ENCODE measurements at places on chromosomes 16 and 17.
A peak's percentile ranks its signal among the peaks of the same experiment; 100 is the strongest.

- no peak for DNase-seq
Observed at GRCh38 chr17:42647778-42648177, 11.3 kb upstream of the TUBG2 start.

GRCh38 chr16:678858-679813 is 1.1 kb upstream of the STUB1 start:
- DNase-seq: no peak

- DNase-seq: no peak
Observed at GRCh38 chr16:7097518-7097917, 235.1 kb upstream of the RBFOX1 start.

GRCh38 chr17:60802377-60802776 is 124.7 kb downstream of the BCAS3 start:
- DNase-seq: no peak

- DNase-seq: no peak
Observed at GRCh38 chr17:42819939-42820535, 4.0 kb downstream of the BECN1 start.

DNA sequence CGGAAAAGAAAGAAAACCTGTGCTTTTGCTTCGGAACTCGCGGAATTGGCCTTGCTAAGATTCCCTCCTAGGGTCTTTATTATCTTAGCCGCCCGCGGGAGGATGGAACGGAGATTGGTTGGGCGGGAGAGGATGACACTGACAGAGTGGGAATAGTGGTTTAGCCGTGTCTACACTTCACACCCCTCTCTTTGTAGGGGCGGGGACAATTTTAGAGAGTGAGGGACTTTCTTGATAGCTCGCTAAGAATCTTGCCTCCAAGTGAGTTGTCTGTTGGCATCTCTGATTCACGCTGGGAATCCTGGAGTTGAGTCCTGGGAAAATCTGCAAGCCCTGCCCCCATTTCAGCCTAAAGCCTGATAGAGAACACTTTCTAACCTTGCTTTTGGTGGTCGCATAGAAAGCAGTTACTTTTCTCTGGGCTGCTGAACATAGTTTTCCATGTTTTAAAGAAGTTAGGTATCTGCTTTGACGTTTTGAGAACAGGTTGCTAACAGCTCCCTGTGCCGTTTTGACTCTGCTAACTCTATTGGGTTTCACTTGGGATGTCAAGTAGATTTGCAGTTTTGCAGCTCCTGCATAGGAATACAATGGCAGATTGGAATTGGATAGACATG is 697 bp downstream of the NOL11 start:
- DNase-seq: no peak

- DNase-seq: no peak
Observed at GRCh38 chr16:53219795-53220454, 165.1 kb downstream of the CHD9 start.

- DNase-seq: no peak
Observed at GRCh38 chr17:76752006-76752405, 14.1 kb downstream of the MFSD11 start.

- no peak for DNase-seq
Observed at GRCh38 chr16:698911-699671, 6.5 kb downstream of the FBXL16 start.

DNA sequence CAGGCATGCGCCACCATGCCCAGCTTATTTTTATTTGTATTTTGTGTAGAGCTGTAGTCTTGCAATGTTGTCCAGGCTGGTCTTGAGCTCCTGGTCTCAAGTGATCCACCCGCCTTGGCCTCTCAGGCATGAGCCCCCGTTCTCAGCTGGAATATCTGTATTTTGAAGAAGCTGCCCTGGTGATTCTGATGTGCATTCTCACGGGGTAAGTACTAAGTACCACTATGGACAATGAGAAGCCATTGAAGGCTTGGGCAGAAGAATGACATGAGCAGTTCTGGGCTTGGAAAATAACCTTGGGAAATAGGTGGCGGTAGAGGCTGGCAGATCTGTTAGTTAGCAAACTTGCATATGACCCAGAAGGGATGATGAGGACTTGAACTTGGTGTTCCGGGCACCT is 15.6 kb upstream of the NKD1 start:
- peak; percentile 52 for DNase-seq

GRCh38 chr17:55722742-55723487 is at the start of gene TMEM100:
Gene TMEM100, minus strand, starts transcription at chr17:55722864. Its CDS starts 1,794 bp downstream, at chr17:55721070.
- DNase-seq: peak; percentile 92

DNA sequence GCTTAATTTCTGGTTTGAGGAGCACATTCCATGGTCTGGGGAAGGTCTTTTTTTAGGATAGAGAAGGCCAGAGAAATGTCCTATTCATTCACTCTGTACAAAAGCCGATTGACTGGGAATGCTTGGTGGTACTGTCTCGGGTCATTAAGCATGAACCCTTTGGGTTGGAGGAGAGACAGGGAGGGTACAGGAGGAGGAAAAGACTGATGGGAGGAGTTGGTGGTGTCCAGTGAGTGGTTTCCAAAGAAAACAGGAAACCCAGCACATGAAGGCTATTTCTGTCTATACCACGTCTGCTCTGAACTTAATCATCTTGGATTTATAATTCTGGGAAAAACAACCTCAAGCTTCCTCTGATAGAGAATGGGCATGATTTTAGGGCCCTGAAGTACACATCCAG is 111.9 kb downstream of the XYLT1 start:
- DNase-seq: no peak

DNA sequence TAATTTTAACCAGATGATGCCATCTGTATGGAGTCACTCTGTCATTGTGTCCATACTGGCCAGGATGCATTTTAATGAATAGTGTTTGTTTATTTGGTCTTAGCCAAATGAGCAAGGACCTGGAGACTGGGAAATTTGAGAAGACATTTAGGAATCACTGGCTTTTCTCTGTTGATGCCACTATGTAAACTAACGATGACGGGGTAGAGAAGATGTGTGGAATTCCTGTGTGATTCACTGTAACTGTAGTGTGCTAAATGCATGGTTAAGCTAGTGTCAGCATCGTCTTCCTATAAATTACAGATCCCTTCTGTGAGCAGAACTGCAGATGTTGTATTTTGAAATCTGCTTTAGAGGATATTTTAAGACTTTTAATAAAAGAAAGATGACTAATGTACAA is 66.6 kb downstream of the NOS2 start:
- DNase-seq: no peak

DNA sequence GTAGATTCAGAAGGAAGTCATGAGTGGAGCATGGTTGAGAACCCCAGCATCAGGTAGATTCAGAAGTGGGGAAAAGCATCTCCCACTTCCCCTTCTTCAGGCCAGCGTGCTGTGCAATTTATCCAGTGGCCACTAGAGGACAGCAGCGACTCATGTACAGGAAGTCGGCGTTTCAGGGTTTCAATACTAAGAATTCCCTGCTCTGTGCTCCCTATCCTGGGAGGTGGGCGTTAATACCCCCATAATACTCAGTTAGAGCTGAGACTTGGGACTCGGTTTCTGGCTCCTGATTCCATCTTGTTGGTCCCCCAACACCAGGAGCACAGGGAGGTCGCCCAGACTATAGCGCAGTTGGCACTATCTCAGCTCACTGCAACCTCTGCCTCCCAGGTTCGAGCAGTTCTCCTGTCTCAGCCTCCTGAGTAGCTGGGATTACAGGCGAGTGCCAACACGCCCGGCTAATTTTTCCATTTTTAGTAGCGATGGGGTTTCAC is 75.3 kb upstream of the AMZ2 start:
- DNase-seq: no peak

DNA sequence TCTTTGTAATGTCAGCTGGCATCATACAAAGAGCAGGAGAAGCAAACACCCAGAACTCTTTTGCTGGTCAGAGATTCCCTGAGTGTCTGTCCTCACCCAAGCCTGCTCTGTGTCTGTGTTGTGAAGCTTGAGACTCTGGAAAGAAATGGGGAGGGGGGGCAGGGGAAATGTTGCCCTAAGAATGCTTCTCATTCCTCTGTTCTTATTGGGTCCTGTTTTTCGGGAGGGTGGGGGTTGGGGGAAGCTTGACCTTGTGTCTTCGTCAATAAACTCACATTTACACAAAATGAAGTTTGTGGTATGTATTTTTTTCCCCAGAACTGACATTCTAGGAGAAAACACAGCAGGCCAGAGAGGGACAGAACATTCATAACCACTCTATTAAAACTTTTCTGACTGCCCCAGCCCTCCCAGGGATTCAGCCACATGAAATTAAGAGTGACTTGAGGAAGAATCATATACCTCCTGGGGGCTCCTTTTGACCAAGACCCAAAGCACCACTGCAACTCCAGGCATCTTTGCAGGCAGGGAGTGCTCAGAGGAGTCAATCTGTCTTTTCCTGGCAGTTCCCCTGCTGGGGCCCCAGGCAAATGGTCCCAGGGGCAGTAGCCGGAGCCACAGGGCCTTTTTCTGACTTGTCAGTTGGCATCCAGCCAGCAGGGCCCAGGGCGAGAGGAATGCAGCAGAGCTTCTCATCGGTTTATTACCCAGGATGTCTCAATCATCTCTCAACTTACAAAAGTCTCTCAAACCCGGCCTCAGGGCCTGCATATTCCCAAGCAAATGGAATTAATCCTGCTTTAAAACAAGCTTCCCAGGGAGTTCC is 5.1 kb upstream of the RASL10B start:
- no peak for DNase-seq

DNA sequence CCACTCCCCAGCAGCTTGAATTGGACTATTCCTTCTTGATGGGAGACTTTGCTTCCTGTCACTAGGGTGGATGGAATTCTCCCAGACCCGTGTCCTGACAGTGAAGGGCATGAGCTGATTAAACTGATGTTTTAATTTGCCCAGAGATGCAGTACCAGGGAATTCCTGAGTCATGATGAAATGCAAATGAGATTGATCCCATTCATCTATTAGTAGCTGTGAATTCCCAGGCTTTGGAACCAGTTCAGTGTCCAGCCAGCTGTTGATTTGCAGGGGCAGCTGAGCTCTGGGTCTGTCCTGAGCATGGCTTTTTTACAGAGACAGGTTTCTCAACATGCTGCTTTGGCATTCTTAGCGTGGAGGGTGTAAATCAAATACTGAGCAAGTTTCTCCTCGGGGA is 157.9 kb downstream of the PITPNC1 start:
- DNase-seq: no peak

DNA sequence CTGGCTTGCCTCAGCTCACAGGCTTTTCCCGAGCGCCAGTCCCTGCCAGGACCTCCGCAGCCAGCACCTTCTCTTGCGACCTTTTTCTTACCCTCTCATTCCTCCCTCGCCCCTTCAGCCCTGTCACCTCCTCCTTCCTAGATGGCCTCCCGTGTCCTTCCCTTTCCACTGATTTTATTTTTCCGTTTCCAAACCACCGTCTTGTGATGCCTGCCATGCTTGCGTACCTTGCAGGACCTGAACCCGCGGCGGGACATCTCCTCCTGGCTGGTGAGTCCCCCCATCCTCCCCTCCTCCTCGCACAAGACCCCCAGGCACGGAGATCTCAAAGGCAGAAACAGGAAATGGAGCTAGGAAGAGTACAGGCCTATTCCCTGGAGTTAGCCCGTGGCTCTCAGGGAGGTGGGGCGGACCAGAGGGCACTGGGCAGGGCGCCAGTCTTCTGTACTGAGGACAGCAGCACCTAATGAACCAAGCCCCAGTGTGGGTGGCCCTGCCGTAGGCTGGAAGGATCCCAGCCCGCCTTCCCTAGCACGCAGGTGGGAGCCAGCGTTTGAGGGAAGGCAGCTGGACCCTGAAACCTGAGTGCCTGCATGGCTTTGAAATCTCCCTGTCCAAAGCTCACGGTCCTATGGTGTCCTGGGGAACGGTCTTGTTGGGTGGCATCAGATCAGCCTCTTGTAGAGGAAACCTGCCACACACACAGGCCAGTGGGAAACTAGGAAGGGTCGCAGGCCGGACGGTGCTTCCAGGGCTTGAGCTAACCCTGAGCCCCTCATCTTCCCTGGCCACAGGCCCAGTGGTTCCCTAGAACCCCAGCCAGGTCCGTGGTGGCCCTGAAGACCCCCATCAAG is 612 bp downstream of the CISD3 start:
- no peak for DNase-seq

- no peak for DNase-seq
Observed at GRCh38 chr17:55661963-55662834, 60.5 kb downstream of the TMEM100 start.

DNA sequence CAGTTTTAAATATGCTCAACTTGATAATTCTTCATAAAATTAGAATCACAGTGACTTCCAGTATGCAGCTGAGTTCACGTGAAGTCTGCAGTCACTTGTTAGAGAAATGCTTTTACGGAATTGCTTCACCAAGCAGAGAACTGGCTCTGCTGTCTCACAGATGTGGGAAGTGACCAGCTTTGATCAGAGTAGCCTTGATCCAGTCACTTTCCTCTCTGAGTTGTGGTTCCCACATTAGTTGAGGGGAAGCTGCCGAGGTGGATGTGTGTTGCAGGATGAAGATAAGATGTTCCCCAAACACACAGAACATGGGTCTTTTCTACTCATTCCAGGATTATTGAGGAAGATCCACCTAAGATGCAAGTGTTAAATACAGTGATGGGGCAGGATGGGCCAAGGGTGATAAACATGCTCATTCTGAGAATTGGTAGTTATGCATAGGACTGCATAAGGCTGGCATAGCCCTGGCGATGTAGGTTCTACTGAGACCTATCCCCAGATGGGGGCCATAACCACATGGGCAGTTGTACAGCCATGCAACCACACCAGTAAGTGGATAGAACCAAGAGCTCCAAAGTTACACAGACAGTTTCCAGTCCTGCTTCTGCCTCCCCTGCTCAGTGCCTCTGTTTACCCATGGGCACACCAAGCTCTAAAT is 168.9 kb upstream of the MAF start:
- no peak for DNase-seq

- DNase-seq: no peak
Observed at GRCh38 chr16:29126057-29126494, 141.2 kb downstream of the LAT start.

DNA sequence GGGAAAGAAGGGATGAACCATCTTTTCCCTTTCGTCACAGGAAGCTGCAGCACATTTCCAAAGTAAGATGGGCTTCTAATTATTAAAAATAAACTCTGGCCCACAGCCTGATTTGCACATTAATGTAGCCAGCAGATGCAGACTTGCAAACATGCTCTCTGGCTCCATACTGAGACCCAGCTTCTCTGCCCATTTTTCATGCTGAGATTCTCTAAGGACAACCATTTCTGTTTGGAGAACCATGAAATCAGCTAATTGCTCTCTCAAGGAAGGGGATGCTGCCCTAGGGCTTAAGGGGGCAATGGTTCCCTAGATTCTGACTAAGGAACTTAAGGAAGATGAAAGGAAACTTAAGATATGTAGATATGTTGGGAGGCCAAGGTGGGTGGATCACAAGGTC is 63.0 kb upstream of the CES5A start:
- no peak for DNase-seq

DNA sequence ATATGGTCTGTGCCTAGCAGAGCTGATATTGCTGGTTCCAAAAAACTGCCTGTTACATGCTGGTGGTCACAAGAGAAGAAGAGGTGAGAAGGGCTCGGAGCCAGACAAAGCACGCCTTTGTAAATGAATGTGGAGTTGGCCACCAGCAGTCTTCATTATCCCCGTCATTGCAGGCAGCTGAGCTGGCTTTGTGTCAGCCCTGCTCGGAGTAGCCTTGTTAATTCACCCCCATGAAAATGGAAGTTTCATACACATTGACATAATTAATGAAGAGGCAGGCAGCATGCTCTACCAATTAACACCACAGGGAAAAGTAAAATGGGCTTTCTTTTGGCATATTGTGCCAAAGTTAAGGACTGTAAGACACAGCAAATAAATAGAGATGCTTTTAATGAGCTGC is 113.7 kb upstream of the RBFOX1 start:
- no peak for DNase-seq

GRCh38 chr17:47741793-47742145 is 8.7 kb downstream of the TBX21 start:
- no peak for DNase-seq

GRCh38 chr16:17578981-17579874 is 108.5 kb upstream of the XYLT1 start:
- DNase-seq: peak; percentile 90

GRCh38 chr16:81738783-81739496 is 40.2 kb upstream of the PLCG2 start:
- DNase-seq: no peak

All from vagina (tissue), 2 donors.